ENCODE measurements at places on chromosomes 11 and 22.

DNA sequence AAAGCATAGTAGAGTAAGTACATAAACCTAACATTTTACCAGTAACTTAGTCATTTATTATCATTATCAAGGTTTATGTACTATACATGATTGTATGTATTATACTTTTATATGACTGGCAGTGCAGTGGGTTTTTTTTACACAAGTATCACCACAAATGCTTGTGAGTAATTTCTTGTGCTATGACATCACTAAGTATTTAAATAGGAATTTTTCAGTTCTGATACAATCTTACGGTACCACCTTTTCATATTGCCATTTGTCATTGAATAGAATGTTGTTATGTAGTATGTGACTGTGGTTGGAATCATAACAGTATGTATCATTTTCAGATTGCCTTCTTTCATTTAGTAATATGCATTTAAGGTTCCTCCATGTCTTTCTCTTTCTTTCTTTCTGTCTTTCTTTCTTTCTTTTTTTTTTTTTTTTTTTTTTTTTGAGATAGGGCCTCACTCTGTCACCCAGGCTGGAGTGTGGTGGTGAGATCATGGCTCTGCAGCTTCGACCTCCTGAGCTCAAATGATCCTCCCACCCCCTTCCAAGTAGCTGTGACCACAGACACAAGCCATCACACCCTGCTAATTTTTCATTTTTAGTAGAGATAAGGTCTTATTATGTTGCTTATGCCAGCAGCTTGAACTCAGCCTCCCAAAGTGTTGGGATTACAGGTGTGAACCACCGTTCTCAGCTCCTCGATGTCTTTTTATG is 18.6 kb downstream of the ATM start:
- no peak overlapping the region for H3K4me3 ChIP-seq
- H3K36me3 ChIP-seq = no peaks in the 10 kb centered on the region
- no peak for DNase-seq
- H3K4me1 ChIP-seq = no peaks in the 10 kb centered on the region
- no peaks in the 10 kb centered on the region for H3K27me3 ChIP-seq
- no peak overlapping the region for H3K27ac ChIP-seq

GRCh38 chr11:47923667-47924066 is 56.7 kb upstream of the PTPRJ start:
- DNase-seq = no peak
- H3K4me1 ChIP-seq = peaks cover 14% of the 10 kb centered on the region
- no peak overlapping the region for H3K4me3 ChIP-seq
- no peaks in the 10 kb centered on the region for H3K27me3 ChIP-seq

DNA sequence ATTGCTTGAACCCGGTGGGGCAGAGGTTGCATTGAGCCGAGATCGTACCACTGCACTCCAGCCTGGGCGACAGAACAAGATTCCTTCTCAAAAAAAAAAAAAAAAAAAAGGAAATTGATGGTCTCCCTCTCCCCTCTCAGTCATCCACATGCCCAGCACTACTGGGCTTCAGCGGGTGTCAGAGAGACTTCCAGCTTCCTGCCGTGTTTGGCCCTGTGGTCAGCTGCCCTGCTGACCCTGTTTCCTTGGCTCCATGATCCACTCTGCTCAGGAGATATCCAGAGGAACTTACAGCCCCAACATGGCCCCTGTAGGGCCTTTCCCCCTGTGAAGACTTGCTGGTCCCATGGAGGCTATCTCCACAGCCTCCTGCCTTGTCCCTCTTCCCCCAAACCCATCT is 6.1 kb upstream of the PNPLA3 start:
- H3K36me3 ChIP-seq = no peaks in the 10 kb centered on the region
- H3K27me3 ChIP-seq = peaks cover 16% of the 10 kb centered on the region
- no peak overlapping the region for H3K4me3 ChIP-seq
- no peak overlapping the region for H3K27ac ChIP-seq

DNA sequence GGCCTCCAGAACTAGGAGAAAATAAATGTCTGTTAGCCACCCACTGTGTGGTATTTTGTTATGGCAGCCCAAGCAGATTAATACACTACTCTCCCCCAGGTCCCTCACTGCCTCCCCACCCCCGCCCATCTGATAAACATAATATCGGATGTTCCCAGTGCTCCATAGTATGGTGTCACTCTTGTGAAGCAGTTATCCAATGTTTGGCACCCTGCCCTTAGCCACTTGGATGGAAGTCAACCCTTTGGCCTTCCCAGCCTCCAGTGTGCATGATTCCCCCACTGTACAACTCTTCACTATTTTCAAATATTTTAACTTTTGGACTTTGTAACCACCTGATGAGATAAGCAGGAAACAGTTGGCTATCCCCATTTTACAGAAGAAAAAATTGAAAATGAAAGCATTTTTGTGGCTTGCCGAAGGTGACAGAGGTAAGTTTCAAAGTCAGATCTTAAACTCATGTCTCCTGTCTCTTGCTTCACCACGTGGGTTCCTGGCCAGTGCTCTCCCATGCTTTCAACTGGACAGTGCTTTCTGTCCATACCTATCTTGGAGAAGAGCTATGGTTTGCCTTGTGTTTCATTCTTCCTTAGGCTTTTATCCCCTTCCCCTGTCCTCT is 53.2 kb downstream of the ALX4 start:
- H3K36me3 ChIP-seq = no peaks in the 10 kb centered on the region
- no peaks in the 10 kb centered on the region for H3K27me3 ChIP-seq
- no peak for DNase-seq
- no peak overlapping the region for H3K4me3 ChIP-seq
- H3K27ac ChIP-seq = no peak overlapping the region
- H3K4me1 ChIP-seq = no peaks in the 10 kb centered on the region

DNA sequence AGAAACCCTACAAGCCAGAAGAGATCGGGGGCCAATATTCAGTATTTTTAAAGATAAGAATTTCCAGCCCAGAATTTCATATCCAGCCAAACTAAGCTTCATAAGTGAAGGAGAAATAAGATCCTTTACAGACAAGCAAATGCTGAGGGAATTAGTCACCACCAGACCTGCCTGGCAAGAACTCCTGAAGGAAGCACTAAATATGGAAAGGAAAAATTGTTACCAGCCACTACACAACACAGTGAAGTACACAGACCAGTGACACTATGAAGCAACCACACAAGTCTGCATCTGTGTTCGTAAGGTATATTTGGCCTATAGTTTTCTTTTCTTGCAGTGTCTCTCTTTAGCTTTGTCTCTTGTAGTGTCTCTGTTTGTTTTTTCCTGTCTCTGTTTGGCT is 29.0 kb downstream of the TMEM225 start:
- no peak overlapping the region for H3K27ac ChIP-seq
- no peaks in the 10 kb centered on the region for H3K36me3 ChIP-seq
- H3K4me1 ChIP-seq = no peaks in the 10 kb centered on the region

DNA sequence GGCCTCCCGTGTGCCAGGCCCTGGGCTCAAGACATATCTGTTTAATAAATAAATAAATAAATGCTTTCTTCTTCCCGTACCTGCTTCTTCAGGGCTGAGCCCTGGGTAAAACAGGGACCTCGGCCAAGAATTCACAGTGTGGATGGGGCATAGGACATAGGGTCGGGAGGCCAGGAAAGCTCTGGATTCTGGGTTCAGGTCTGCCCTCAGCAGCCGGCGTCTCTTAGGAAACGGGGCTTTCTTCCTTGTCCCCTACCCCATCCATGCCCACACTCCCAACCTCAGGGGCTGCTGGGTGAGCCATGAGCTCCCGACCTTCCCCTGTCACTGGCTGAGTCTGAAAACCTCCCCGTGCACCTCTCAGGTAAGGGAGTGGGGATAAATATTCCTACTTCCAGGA is 55.7 kb upstream of the ALX4 start:
- H3K4me3 ChIP-seq = no peak overlapping the region
- no peaks in the 10 kb centered on the region for H3K36me3 ChIP-seq
- peaks cover 5% of the 10 kb centered on the region for H3K27me3 ChIP-seq
- DNase-seq = no peak

- H3K4me1 ChIP-seq = peaks cover 8% of the 10 kb centered on the region
- H3K27me3 ChIP-seq = no peaks in the 10 kb centered on the region
- no peak overlapping the region for H3K27ac ChIP-seq
- no peaks in the 10 kb centered on the region for H3K36me3 ChIP-seq
Measured at GRCh38 chr11:18790883-18791206, 753 bp downstream of the PTPN5 start.

GRCh38 chr11:14320020-14320419 is 39.0 kb downstream of the RRAS2 start:
- no peaks in the 10 kb centered on the region for H3K27me3 ChIP-seq
- H3K4me1 ChIP-seq = no peaks in the 10 kb centered on the region
- no peaks in the 10 kb centered on the region for H3K36me3 ChIP-seq
- no peak for DNase-seq
- no peak overlapping the region for H3K27ac ChIP-seq

GRCh38 chr11:131240421-131240820 is 130.0 kb upstream of the NTM start:
- H3K4me3 ChIP-seq = no peak overlapping the region
- H3K27me3 ChIP-seq = no peaks in the 10 kb centered on the region
- H3K36me3 ChIP-seq = no peaks in the 10 kb centered on the region

GRCh38 chr11:129814244-129815014 is 1.2 kb upstream of the TMEM45B start:
- H3K27ac ChIP-seq = no peak overlapping the region
- H3K36me3 ChIP-seq = no peaks in the 10 kb centered on the region
- H3K4me1 ChIP-seq = no peaks in the 10 kb centered on the region
- DNase-seq = no peak

GRCh38 chr11:75474878-75475766 is 42.1 kb upstream of the KLHL35 start:
- H3K27me3 ChIP-seq = no peaks in the 10 kb centered on the region
- no peak overlapping the region for H3K4me3 ChIP-seq
- no peaks in the 10 kb centered on the region for H3K36me3 ChIP-seq
- H3K4me1 ChIP-seq = peaks cover 12% of the 10 kb centered on the region
- H3K27ac ChIP-seq = peak overlapping the region; percentile 76

DNA sequence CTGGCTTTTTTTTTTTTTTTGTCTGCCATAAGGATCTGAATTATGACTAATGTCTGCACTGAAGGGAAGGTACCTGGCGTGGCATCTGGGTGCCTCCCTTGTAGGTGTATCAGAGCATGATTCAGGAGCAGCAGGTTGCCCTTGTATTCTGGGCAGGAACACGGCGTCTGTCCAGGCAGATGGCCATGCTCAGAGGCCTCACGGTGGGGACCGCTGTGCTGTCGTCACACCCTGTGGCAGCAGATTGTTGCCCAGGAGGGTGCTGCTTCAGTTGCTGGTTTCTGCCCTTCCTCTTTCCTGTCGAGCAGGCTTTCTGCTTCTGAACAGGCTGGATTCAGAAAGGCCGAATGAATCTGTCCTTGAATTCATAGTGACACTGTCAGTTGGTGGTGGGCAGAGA is 11.0 kb downstream of the ZNRF3 start:
- DNase-seq = no peak
- H3K36me3 ChIP-seq = no peaks in the 10 kb centered on the region
- H3K27ac ChIP-seq = no peak overlapping the region
- no peak overlapping the region for H3K4me3 ChIP-seq
- no peaks in the 10 kb centered on the region for H3K27me3 ChIP-seq

- no peaks in the 10 kb centered on the region for H3K36me3 ChIP-seq
- H3K27ac ChIP-seq = no peak overlapping the region
- H3K27me3 ChIP-seq = no peaks in the 10 kb centered on the region
Measured at GRCh38 chr11:65781152-65781961, 581 bp upstream of the AP5B1 start.

DNA sequence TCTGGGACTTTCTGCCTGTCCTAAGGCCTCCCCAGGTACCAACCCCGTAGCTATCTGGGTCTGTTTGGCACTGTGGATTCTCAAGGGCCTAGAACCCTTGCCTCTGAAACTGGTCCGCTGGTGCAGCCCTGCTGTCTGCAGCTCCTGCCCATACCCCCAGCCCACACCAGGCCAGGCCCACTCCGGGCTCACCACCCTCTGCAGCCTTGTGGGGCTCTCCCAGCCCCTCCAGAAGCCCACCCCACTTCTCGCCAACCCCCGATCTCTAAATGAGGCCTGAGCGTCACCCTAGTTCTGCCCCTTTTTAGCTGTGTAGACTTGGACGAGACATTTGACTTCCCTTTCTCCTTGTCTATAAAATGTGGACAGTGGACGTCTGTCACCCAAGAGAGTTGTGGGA is 4.7 kb downstream of the KLHDC7B start:
- no peak overlapping the region for H3K4me3 ChIP-seq
- H3K36me3 ChIP-seq = no peaks in the 10 kb centered on the region
- peaks cover 10% of the 10 kb centered on the region for H3K4me1 ChIP-seq
- H3K27me3 ChIP-seq = no peaks in the 10 kb centered on the region
- no peak for DNase-seq

DNA sequence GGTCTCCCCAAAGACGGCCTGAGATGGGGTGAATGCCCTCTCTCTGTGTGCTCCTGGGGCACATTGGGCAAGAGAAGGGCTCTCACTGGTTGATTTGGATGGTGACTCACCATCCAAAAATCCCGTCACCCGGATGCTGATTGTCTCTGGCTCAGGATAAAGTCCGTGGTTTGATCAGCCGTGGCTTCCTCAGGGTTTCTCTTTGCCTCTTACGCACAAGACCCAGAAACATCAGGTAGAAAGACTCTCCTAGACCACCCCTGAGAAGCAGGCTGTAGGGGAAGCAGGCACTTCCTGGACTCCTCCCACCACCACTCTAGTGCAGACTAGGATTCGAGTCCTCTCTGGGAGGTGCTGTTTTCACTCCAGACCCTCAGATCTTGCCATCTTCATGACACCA is 176.1 kb upstream of the NCAM1 start:
- H3K27me3 ChIP-seq = no peaks in the 10 kb centered on the region
- H3K36me3 ChIP-seq = no peaks in the 10 kb centered on the region
- peak overlapping the region; percentile 56 for H3K27ac ChIP-seq
- DNase-seq = no peak

- peaks cover 100% of the 10 kb centered on the region for H3K27me3 ChIP-seq
- H3K27ac ChIP-seq = no peak overlapping the region
- no peaks in the 10 kb centered on the region for H3K4me1 ChIP-seq
- no peak overlapping the region for H3K4me3 ChIP-seq
- no peak for DNase-seq
Measured at GRCh38 chr11:122979103-122979814, 2.4 kb downstream of the BSX start.

GRCh38 chr11:118227865-118228785 is 3.3 kb upstream of the JAML start:
- no peak overlapping the region for H3K4me3 ChIP-seq
- H3K36me3 ChIP-seq = no peaks in the 10 kb centered on the region
- no peak overlapping the region for H3K27ac ChIP-seq
- no peak for DNase-seq
- H3K4me1 ChIP-seq = no peaks in the 10 kb centered on the region

- peaks cover 3% of the 10 kb centered on the region for H3K36me3 ChIP-seq
- no peak overlapping the region for H3K27ac ChIP-seq
- no peak for DNase-seq
- no peaks in the 10 kb centered on the region for H3K4me1 ChIP-seq
Measured at GRCh38 chr22:41132550-41132949, 40.2 kb downstream of the EP300 start.

DNA sequence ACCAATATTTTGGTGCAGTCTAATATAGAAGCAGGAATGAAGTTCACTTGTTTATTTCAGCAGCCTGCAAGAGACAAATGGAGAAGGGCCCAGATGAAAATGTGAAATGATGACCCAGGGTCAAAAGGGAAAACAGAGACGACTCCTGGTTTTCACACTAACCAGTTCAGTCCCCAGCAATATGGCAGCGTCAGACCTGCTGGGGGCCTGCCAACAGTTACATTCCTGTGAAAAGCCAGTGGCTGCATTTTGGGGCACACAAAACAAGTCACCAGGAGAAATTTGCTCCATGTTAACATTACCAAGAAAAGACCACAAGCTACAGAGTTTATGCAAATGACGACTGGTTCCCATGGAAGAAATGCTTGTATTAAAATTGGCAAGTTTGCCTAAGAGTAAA is 80.2 kb downstream of the CCDC34 start:
- H3K27me3 ChIP-seq = no peaks in the 10 kb centered on the region
- H3K4me1 ChIP-seq = no peaks in the 10 kb centered on the region
- DNase-seq = no peak
- no peaks in the 10 kb centered on the region for H3K36me3 ChIP-seq

All from tibial nerve (tissue), 4 donors.